Stimulated activated CD4-positive, alpha-beta T cell treated with anti-CD3 and anti-CD28 coated beads, Interleukin-4, amount 100 ng/mL, for 48 hours (primary cell): ENCODE measurements at places on chromosomes 3 and 15.

- no peak for DNase-seq
Measured at GRCh38 chr15:93495799-93496637, 407.0 kb upstream of the RGMA start.

DNA sequence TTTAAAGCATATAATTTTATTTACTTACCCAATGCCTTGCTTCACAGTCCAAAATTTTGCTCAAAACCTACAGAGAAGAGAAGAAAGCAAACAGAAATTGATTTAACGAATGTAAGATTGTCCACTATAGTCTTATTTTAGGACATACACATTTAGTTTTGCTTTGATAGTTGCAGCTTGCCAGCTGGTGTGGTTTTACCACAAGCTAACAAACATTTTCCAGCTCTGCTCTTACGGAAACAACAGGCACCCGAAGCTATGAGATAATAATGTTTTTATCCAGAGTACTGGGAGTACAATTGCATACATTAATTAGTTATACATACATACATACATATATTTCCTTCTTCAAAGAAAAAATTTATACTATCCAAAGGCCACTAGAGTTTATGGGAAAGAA, 10.4 kb downstream of the BCL6 start:
- DNase-seq = no peak

- no peak for DNase-seq
Measured at GRCh38 chr15:69181424-69181823, 21.0 kb downstream of the GLCE start.

DNA sequence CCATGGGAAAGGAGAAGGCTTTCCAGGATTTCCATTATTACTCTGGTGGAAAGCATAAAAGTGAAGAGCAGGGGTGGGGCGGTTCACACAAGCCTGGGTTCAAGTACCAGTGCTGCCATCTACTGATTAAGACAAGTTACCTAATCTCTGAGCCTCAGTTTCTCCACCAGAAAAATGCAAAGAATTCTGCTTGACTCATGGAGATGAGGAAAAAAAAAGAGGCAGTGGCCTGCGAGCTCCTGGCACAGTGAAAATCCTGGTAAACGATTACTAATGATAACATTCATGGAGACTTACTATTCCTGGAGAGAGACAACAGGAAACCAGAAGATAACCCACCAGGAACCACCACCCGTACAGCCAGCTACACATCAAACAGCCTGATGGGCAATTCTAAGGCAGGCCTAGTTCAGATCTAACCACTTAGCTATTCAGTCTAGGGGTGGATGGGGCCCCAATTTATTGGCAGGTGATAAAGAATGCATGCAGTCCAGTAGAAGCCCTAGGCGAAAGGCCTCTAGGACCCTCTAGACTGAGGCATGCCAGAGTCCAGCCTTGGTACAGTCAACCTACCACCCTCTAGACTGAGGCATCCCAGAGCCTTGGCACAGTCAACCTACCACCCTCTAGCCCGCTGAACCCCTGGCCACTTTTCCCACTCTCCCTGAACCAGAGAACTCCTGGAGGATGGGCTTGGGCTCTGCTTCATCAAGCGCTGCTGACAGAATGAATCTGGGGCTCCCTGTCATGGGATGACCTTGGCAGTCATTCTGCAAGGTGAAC, 2.5 kb downstream of the AMOTL2 start:
- DNase-seq = no peak

GRCh38 chr15:100721758-100722550, 119.6 kb downstream of the ASB7 start:
- DNase-seq = no peak

DNA sequence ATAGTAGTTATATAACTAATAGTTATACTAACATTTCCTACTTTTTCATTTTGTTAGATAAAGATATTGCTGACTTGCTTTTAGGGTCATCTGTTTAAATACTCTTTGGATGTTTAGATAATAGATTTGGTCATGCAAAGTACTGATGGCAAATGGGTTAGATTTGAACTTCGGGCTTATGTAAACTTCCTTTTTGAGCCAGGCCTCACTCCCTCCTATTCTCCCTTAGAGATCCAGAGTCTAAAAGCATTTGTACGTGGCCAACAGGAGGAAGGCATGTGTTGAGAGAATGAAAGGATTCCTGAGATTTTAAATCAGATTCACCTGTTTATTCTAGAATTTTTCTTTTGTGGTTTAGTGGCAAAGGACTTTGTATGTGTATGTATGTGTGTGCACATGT, 106.4 kb upstream of the GBE1 start:
- no peak for DNase-seq

DNA sequence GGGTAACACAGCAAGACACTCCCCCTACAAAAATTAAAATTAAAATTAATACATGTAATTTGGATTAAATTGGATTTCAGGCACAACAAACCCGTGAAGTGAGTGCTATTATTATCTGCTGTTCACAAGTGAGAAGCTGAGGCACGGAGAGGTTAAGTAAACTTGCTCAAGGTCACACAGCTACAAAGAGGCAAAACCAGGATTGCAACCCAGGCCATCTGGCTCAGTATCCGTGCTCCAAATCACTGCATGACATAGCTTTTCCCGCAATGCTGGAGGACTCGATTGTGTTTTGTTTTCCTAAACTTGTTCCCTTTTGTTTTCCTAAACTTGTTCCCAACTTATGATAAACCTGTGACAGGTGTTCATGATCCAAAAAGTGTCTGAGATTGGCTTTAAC, 19.9 kb upstream of the C15orf39 start:
- no peak for DNase-seq

DNA sequence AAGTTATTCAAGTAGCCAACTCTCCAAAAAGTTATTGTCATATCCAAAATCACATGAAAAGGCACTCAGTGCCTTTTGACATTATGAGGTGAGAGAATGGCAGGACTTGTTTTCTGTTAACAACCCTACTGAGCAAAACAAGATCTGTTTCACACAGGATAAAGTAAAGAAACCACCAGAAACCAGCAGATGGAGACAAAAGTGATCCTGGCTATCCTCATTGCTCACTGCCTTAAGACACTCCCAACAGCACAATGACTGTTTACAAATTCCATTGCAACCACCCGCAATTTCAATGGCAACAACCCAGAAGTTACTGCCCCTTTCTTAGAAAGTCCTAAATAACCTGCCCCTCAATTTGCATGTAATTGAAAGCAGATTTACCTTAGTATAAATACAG, 352.6 kb upstream of the NDN start:
- no peak for DNase-seq

GRCh38 chr3:32121137-32121536, 14.7 kb downstream of the GPD1L start:
- DNase-seq = no peak

DNA sequence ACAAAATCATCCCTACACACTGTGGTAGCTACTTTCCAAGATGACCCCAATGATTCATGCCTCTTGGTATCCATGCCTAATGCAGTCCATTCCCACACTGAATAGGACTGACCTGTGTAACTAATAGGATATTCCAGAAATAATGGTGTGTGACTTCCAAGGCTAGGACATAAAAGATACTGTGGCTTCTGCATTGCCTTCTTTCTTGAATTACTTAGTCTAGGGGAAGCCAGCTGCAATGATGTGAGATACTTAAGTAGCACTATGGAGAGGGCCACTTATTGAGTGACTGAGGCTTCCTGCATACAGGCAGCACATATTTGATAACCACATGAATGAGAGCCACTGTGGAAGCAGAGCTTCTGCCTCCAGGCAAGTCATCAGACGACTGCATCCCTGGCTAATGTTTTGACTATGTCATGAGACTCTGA, 50.1 kb downstream of the NR1I2 start:
- DNase-seq = no peak

- DNase-seq = no peak
Measured at GRCh38 chr15:92322566-92323355, 70.9 kb upstream of the ST8SIA2 start.

DNA sequence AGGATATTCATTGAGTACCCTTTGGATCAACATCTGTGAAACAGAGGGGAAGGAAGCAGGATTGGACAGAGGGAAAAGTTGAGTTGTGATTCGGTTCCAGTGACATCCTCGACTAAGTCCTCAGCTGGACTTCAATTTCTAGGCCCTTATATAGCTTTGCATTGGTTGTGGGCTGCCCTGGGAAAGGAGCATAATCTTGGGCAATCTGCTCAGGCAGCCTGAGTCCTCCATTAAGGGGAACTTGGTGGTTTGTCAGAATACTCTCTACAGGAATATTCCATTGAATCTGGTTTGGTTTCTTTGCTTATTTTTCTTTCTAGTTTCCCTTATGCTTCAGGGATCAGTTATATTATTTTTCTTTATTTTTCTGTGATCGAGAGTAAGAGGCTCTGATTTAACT, 94.1 kb downstream of the TCF12 start:
- DNase-seq = no peak

- DNase-seq = no peak
Measured at GRCh38 chr3:142273501-142273900, 48.1 kb upstream of the GK5 start.

DNA sequence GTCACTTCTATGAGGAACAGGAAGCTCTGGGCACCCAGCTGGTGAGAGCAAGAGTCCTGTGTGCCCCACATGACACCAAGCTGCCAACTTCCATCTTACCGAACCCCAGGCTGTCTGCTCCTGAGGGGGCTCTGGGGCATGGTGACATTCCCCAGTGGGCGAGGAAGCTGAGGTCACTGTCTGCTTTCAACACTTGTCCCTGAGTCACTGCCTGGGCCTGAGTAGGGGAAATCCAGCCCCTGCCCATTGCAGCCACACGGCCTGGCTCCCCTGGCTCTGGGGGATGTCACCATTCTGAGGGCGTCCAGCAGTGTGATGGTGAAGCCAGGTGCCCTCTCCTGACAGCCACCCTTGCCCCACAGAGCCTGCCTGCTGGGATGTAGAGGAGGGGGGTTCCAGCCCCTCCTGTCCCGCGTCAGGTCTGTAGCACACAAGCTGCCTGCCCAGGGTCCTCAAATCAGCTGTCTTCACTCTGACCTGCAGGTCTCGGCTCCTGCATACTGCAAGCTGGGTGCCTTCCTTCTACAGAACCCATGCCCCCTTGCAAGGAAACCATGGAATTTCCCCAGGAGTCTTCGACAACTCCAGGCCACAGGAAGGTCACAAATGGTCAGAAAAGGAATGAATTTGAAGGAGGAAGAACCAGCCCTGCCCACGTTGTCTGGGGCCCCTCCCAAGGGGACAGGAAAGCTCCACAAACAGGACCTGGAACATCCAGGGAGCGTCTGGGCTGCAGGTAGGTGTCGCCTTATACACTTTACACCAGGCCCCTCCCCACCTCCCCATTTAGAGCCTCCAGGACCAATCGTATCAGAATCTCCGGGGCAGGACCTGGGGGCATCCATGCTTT, 69.9 kb upstream of the GATM start:
- no peak for DNase-seq

DNA sequence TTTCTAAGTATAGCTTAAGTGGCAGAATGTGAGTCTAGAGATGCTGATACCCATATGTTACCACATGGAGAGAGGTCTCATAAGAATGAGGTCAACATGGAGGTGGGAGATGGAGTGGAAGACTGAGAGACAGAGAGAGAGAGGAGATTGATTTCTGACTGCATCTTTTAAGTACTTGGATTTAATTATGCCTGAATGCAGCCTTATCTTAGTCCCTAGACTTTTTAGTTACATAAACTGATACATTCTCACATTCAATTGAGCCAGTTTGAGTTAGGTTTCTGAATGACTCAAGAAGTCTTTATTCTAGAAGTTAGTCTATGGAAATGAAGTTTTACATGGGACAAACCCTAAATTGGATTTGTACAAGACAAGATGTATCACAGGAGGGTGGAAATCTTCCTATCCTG, 58.5 kb upstream of the TNFSF10 start:
- no peak for DNase-seq

- no peak for DNase-seq
Measured at GRCh38 chr3:149453140-149453805, 21.2 kb upstream of the TM4SF4 start.

- DNase-seq = no peak
Measured at GRCh38 chr15:26261413-26261812, 398.3 kb upstream of the ATP10A start.

GRCh38 chr3:51819709-51820406, 40.8 kb upstream of the IQCF6 start:
- peak; percentile 13 for DNase-seq

GRCh38 chr3:176106380-176106779, 1090.9 kb downstream of the TBL1XR1 start:
- no peak for DNase-seq

GRCh38 chr3:196995646-196996355, 27.2 kb upstream of the PIGZ start:
- DNase-seq = no peak

GRCh38 chr3:171428321-171428787, 31.9 kb downstream of the TNIK start:
- no peak for DNase-seq

DNA sequence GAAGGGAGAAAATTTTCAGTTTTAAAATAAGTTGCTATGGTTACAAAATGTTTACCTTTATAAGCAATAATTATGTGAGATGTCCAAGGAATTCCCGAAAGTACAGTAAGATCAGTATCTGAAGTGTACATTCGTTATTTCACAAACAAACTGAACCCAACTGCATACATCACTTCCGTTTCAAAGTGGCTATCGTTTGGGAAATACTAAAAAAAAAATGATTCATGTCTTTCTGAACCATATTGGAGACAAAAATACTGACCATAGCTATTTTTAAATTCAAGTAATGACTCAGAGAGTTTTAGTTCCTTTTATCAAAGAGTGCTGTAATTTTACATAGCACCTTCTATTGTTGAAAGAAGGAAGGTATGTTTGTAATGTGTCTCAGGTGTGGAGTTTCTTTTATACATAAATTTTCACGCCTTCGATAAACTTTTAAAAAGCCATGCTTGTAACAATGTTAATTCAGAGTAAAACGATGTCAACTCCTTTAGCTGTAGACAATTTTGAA, 8.0 kb upstream of the ANKRD28 start:
- no peak for DNase-seq

GRCh38 chr15:80689294-80689693, 5.8 kb upstream of the ABHD17C start:
- DNase-seq = no peak

DNA sequence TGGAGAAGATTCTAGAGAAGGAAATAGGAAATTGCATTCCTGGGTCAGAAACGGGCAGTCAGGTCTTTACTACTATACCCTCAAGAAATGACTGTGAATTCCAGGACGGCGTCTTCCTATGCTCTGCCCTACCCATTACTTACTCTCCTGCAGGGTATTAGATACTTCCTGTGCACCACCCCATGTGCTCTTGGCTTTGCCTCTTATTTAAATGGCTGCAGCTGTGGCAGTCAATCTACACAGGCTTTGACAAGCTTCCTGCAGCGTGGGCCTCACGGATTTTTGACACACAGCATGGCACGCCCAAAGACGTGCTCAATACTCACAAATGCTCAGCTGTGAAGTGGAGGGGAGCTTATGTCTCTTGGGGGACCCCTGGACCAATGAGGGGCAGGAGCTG, 206.1 kb downstream of the SV2B start:
- no peak for DNase-seq

DNA sequence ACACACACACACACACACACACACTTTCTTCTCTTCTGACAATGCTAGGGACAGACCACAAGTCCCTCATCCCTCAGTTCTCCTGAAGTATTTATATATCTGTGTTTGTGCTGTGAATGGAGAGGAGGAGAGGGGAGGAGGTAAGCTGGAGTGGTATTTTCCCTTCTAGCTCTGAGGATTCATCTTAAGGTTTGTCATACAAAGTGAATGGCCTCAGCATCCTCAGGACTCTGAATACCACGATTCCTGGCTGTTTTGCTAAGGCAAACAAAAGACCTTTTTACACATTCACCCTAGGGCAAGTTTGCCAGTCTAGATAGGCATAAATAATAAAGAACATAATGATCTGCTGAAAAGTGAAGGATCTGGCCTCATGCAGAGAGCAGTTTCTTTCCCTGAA, 65.7 kb upstream of the CHMP2B start:
- DNase-seq = no peak

- no peak for DNase-seq
Measured at GRCh38 chr15:45169608-45170480, 17.9 kb downstream of the SHF start.
